Activated naive CD4-positive, alpha-beta T cell treated with anti-CD3 and anti-CD28 coated beads, Interleukin-2, amount 50 U/mL, for 72 hours (primary cell): ENCODE measurements at places on chromosomes 1 and 21. TPM values are rescaled to one million over a fixed set of nuclear protein-coding genes. Genes with fewer than 3 reads are reported as not detected.

GRCh38 chr1:200784576-200784975, 45.9 kb downstream of the CAMSAP2 start:
- no peak for DNase-seq

GRCh38 chr21:42302076-42302650, 13.0 kb downstream of the TFF3 start:
- DNase-seq: no peak

DNA sequence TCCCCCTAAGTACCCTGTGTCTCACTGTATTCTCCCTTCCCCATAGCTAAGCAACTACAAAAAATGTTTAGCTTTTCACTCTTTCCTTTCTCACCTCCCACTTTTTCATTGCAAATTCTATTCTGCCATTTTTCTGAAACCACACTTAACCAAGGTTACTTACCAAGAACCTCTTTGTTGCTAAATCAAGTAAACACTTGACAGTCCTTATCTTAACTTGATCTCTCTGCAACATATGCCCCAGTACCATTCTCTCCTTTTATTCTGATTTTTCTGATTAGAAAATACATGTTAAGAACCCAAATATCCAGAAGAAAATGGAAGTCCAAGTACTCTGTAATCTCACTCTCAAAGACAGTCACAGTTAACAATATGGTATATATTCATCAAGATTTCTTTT, 16.0 kb downstream of the EVI5 start:
- no peak for DNase-seq

Gene KRTAP19-3
- not detected for total RNA-seq
